NCI-H748 treated with DMSO at 0.1 percent for 48 hours (cell line): ENCODE measurements at places on chromosomes 4 and X.

DNA sequence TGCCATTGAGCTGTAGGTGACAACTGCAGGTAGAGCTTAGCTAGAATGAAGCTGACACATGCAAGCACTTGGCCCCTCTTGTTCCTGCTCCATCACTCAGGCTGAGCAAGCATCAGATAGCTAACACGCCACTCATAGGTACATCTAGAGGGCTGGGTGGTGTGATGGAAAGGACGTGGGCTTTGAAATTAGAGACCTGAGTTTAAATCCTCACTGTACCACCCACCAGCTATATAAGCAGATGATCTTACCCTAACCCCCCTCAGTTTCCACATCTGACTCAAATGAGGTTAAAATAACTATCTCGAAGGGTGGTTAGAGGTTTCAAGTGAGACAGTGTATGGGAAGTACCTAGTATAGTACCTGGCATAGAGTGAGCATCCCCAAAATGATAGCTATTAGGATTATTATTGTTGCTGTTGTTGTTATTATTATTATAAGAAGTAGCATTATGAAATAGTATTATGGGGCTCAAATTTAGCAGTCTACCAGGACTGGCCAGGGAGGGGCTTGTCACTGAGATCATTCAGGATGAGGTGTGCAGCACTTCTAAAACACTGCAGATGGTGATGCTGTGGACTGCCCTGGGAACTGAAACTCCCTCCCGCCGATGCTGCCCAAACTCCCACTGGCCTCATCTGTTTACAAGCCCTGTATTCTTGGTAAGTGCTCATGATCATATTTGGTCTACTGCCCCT, 59.0 kb downstream of the REELD1 start:
- DNase-seq, result no peak

DNA sequence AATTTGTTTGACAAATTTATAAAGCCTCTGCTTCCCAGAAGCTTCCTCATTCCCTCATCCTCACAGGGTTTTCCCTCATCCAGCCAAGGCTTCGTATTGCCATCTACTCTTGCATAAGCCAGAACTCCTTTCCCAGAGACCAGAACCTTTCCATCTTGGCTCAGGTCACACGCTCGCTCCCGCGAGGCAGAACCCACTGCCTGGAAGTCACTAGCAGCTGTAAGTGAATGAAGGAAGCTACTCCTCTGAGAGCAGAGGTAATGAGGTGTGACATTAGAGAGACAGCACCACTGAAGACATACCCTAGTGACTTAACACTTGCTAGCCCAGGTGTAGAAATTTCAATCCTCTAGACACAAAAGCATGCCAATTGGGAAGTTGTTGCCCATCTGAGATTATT, 52.5 kb downstream of the LHFPL1 start:
- DNase-seq, result no peak

DNA sequence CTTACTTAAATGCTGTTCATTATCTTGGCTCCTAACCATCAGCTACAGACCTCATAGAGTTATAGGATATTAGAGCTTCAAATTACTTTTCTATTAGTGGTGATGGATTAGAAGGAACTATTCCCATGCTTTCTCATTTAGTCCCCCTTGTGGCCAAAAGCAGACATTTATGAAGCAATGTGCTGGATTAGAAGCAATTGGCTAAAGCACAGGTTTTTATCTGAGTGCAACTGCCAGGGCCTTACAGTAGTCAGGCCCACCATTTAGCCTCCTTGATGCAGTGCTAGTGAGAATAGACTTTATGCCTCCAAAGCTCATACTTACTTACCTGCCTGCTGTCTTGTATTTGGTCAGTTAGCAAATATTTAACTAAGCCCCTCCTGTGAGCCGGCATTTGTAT, 93.0 kb downstream of the TSPAN7 start:
- no peak for DNase-seq

DNA sequence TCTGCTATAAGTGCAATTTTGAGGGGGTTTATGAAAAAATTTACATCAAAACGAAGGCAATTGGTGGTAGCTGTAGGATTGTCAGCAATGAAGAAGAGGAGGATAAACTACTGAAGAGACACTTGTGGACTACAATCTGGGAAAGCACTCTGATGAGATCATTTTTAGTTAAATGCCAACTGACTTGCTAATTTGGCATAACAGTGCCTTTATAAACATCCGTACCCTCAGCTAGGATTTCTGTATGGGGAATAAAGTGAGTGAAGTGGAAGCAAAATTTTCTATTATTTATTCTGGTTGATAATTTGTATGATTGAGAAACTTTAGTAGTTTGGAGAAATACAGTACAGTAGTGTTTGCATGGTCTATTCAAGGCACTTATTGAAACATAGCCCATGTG, 11.2 kb upstream of the GNRHR start:
- DNase-seq, result no peak

- DNase-seq, result no peak
Observed at GRCh38 chrX:110310896-110311295, 7.0 kb downstream of the AMMECR1 start.

GRCh38 chrX:12921886-12922598, 15.6 kb downstream of the TLR8 start:
- no peak for DNase-seq

DNA sequence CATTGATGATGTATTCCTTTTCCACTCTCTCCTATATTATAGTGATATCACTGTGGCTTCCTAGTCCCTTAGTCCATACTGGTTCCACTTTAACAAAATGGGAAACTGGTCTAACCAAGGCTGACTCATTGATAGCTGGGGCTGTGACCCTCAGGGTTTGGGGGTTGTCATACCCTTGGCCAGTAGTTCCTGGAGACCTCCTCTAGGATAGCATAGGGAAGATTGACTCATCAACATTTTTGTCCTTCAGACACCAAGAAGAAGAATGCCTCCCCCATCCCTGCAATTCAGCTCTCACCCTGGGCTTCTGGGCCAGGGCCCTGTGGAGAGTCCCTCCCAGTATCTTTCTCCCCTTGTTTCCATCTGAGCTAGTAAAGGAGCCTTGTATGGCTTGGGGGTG, 68.8 kb upstream of the PRPS1 start:
- DNase-seq, result no peak

DNA sequence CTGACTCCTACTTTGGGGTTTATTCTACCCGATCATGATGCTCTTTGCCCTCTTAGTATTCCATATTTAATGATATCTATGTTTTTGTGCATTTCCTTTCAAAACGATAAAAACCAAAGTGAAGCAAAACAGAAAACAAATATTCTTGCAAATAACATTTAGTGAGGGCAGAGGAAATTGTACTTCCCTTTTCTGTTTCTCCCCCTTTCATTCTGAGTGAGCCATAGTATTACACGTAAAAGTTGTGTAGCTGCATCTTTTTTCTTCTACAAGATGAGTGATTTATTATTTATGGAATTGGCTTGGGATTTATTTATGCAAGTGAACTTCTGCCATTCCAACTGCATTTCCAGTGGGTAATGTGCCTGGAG, 109.9 kb downstream of the AFF2 start:
- no peak for DNase-seq
